Stimulated activated CD4-positive, alpha-beta T cell treated with anti-CD3 and anti-CD28 coated beads, TNF-alpha, amount 100 ng/mL, for 48 hours (primary cell): ENCODE measurements at places on chromosomes 16 and 17.

- DNase-seq: no peak
These were observed 1498.3 kb downstream of the CDH11 start for GRCh38 chr16:63623551-63624039.

GRCh38 chr17:16649585-16649984 lies 4.1 kb downstream of the ZNF624 start:
- DNase-seq: no peak

DNA sequence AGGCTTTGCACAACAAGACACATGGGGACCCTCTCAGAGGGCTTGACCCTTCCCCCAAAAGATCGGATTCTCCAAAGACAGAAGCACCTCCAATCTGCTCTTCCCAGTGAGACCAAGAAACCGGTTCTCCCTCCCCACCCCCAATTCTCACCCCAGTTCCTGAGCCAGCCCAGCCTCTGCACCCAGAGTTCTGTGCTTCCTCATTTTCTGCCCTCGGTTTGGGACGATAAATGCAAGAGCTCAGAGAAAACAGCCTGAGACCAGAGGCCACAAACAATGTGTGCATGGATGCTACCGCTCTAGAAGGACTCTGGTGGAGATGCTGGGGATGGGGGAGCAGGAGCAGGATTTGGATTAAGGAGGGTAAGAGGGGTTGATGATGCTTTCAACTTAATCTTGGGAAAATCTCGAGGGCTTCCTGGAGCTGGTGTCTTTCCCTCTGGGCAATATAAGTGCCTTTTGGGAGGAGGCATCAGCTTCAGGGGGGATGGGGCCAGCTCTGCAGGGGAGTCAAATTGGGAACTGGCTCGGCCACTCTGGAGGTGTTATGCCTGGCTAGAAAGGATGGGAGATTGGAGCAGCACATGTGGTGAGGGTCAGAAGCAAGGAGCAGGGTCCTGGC lies 6.0 kb downstream of the KRT15 start:
- DNase-seq: no peak

DNA sequence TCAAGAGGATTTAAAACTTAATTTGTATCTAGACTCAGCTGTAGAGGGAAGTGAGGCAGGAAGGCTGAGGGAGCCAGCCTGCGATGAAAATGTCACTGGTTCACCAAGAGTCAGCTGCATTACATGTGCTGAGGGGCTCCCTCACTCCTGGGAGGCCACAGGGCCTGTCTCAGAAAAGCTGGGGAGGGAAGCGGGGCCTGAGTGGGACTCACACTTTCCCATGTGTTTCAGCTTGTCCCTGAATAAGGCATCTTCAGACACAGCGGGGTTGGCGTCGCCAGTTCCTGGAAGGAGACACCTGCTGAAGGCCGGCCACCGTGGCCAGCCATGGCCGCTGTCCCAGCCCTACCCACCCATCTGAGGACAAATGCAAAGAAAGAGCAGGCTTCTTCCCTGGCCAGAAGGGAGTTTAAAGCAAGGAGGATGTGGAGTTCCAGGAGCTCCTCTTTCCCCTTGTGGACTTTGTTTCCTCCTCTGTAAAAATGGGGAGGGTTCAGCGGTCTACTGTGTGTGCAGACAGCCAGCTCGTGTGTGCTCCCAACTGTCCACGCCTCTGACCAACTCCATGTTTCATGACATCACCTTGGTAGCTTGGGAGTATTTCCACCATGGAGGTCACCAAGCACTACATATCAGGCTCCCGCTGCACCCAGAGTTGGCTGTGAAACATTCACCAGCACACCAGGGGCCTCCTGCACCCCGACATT lies 19.2 kb upstream of the MRPS23 start:
- no peak for DNase-seq

- DNase-seq: no peak
These were observed 57.2 kb upstream of the ENPP7 start for GRCh38 chr17:79673517-79673916.

DNA sequence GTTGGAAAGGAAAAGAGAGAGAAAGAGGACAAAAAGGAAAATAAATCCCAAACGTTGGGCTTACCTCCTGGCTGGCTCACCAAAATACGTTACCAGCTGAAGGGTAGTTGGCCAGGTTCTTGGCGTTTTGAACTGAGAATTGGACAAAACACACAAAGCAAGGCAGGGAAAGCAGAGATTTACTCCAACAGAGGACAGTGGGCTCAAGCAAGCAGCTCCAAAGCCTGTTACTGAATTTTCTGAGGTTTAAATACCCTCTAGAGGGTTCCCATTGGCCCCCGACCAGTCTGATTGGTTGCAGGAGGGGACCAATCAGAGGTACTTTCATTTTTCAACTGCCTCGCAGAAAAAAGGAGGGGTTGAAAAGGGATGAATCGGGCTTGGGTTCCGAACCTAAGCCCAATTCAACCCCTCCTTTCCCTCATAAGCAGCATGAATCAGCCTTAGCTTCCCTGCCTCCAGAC lies 55.6 kb upstream of the ALOX12 start:
- DNase-seq: no peak

GRCh38 chr17:43125967-43126910 lies 1.1 kb upstream of the BRCA1 start:
- DNase-seq: no peak

- DNase-seq: no peak
These were observed 334.9 kb upstream of the MON1B start for GRCh38 chr16:76856112-76856511.
